Activated naive CD4-positive, alpha-beta T cell treated with Interleukin-2 at 50 U/mL for 16 hours (primary cell): ENCODE measurements at places on chromosomes 2 and 18.
A peak's percentile ranks its signal among the peaks of the same experiment; 100 is the strongest.

GRCh38 chr2:8310557-8311455, 371.1 kb upstream of the ID2 start:
- peak; percentile 61 for DNase-seq

- DNase-seq, result no peak
Measured at GRCh38 chr2:17380003-17380402, 138.2 kb downstream of the RAD51AP2 start.

DNA sequence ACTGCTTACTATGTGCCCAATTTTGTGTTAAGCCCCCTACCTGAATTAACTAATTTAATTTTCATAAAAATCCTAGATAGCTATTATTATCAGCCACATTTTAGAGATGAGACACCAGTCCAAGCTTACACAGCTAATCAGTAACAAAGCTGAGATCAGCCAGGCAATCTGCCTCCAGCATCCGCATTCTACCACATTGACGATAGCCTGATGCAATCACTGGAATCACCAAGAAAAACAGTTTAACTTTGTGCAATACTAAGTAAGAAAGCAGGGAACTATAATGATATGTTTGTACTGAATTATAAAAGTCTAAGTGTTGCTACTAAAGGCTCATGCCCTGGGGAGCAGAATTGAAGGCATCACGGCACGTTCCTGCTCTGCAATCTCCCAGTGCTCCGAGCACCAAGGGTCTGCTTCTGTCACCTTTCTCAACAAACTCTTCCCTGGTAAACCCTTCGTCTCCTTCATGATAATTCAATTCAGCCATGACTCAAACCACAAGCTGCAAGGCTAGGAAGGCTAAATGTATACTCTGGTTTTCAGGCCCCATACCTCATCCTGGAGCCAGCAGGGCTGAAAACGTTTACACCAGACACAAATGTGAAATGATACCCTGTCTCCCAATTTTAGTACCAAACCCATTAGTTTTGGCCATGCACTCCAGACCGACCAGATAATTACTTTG, 19.4 kb downstream of the KANSL3 start:
- no peak for DNase-seq

- DNase-seq, result no peak
Measured at GRCh38 chr2:238445409-238446190, 18.9 kb downstream of the ASB1 start.

GRCh38 chr2:55136138-55136541, 85.9 kb upstream of the RTN4 start:
- DNase-seq, result no peak

GRCh38 chr2:29518010-29518409, 402.8 kb downstream of the CLIP4 start:
- DNase-seq, result no peak

GRCh38 chr2:40740419-40740818, 288.5 kb upstream of the SLC8A1 start:
- DNase-seq, result no peak

- no peak for DNase-seq
Measured at GRCh38 chr18:45687621-45688020, 36.4 kb upstream of the SLC14A1 start.

DNA sequence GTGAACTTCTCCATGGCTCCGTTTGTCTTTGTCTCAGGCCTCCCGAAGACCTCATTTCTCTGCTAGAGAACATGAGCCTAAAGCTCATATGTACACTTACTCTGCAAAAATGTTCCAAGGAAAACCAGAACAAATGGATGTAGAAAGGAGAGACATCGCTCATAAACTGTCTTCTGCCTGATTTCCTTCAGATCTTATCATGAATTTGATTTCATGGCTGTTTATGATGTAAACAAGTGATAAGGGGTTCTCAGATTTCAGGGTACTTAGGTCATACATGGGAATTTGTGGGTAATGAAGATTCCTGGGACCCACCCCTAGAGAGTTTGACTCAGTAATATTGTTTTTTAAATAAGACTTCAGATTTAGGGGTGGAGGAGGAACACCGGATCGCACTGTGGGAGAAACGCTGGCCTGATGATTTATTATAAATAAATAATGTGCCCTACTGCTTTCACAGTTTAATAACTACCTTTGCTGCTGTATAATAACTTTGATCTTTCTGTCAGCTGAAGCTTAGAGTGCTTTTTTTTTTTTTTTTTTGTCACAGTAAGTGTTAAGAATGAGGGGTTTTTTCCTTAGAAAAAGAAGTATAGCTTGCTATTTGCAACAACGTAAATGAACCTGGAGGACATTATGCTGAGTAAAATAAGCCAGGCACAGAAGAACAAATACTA, 14.9 kb downstream of the AOX1 start:
- no peak for DNase-seq

- DNase-seq, result no peak
Measured at GRCh38 chr2:30930716-30931115, 123.5 kb upstream of the CAPN13 start.

GRCh38 chr2:159317392-159318088, 31.0 kb upstream of the WDSUB1 start:
- no peak for DNase-seq

- DNase-seq, result no peak
Measured at GRCh38 chr2:100893392-100894104, 73.6 kb downstream of the NPAS2 start.

DNA sequence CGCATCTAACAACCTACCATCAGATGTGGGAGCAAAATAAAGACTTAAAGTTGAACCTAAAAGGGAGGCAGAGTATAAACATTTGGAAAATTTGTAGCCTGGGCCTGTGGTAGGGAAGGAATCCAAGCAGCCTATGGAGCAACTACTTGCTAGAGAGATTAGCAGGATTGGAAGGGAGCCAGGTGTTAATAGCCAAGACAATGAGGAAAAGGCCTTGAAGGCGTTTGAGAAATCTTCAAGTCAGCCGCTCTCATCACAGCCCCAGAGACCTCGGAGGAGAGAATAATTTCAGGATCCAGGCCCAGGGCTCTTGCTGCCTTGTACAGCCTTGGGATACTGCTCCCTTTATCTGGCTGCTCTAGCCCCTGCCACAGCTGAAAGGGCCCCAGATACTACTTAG, 219.7 kb downstream of the THSD7B start:
- no peak for DNase-seq

GRCh38 chr2:139721411-139721995, 941.3 kb upstream of the NXPH2 start:
- no peak for DNase-seq

GRCh38 chr2:207734636-207735512, 23.4 kb downstream of the CCNYL1 start:
- no peak for DNase-seq

GRCh38 chr2:26018184-26019055, 15.5 kb upstream of the RAB10 start:
- peak; percentile 30 for DNase-seq

DNA sequence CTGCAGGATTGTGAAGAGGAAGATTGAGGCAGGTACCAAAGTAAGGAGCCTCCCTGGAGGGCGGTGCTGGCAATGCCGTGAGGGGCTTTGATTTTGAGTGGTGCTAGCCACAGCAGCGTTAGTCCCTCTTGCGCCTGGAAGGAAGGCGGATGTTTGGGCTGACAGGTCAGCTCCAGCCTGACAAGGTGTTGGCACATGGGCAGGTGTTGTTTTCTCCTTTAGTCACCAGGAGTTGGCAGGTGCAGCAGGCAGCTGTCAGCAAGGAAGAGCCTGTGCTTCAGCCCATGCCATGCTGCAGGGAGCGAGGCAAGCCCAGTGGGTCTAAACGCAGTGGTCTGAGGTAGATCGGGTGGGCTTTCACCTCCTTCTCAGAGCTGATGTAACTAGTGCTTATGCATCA, 8.5 kb downstream of the SEC11C start:
- DNase-seq, result no peak

DNA sequence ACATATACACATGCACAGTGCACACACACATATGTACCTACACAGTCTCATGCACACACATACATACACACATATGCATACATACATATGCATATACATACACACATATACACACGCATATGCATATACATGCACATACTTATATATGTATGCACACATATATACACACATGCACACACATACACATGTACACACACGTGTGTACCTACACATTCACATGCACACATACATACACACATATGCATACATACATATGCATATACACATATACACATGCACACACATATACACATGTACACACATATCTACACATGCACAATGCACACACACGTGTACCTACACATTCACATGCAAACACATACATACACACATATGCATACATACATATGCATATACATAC, 100.3 kb upstream of the TWIST2 start:
- no peak for DNase-seq

DNA sequence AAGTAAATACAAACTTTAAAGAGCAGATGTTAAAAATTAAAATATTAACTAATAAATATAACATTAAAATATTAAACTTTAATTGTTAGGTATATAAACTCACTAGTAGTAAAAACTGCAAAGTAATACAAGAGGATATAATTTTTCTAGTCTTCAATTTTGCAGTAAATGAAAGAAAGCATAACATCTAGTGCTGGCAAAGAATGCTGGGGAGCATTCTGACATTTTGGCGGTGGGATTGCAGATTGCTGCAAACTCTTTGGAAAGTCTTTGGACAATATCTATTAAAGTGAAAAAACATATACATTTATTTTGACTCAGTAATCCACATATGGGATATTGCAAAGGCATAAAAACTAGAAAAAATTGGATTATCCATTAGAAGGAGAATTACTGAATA, 175.0 kb downstream of the GCA start:
- DNase-seq, result no peak

DNA sequence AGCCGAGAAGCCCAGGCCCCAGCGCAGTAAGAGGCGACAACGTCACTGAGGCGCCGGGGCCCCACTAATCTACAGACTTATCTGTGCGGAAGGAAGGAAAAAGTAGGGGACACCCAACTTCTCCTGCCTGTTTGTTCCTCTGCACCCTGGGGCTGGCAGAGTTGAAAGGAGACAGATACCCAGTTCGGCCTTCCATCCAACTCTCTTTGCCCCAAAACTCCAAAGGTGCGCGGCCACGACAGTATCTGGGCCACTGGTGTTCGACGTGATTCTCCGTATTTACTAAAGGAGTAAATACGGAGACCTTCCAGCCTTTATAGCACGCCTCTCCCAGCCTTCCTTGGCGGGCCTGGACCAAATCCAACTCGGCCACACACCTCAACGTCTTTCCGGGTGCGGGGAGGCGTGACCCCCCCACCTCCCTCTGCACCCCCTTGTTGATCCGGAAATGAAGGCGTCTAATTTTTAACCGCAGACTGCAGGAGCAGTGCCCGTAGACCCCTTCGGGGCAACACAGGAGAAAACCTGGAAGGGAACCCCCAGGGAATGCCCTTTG, 1.6 kb downstream of the SMAD7 start:
- peak; percentile 42 for DNase-seq

DNA sequence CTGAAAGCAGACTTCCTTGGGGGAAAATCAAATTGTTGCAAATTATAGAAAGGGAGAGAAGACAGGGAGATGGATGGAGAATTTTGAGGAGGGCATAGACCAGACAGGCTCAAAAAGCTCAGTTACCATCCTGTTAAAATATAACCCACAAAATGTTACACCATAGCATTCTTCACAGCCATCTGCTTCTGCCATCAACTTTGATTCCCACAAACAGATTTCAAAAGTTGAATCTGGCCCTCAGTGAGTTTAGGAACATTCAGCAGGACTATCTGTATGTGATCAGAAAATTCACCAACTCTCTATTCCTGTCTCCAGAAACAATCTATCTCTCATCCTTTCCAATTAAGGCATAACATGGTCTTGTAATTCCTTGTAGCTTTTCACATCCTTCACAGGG, 159.8 kb upstream of the CCDC68 start:
- no peak for DNase-seq

- no peak for DNase-seq
Measured at GRCh38 chr2:236790963-236791362, 221.3 kb downstream of the ACKR3 start.

GRCh38 chr18:74190086-74190485, 41.8 kb downstream of the TIMM21 start:
- no peak for DNase-seq

- no peak for DNase-seq
Measured at GRCh38 chr18:8847900-8848299, 142.5 kb downstream of the MTCL1 start.

- DNase-seq, result no peak
Measured at GRCh38 chr18:10319026-10319425, 135.4 kb upstream of the APCDD1 start.

GRCh38 chr2:191927991-191928390, 81.1 kb upstream of the CAVIN2 start:
- DNase-seq, result no peak

DNA sequence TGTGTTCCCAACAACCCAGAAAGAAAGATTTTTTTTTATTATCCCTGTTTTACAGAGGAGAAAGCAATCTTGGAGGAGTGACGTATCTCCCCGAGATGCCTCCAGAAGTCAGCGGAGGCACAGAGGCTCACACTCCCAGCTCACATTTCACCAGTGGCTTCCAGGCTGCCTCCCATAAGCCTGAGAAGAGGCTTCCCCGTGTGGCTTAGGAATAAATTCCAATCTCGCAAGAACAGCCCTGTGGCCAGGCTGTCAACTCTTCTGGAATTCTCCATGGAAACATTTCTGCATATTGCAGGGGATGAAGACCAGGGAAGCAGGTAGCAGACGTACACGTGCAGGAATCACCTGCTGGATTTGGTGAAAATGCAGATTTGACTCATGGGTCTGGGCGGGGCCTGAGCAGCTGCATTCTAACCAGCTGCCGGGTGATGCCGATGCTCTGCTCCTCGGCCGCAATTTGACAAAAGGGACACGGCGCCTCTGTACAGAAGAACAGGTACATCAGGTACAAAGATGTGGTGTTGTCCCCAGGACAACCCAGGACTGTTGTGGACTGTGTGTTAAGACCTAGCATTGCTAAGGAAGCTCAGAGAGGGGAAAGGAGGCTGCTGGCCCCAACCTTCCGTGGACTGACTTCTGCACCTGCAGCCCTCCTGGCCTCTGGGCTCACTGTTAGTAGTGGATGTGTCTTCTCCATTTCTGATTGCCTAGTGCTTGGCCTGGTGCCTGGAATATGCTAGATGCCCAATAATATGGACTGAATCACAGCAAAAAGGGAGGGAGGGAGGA, 114.2 kb upstream of the ID2 start:
- no peak for DNase-seq

DNA sequence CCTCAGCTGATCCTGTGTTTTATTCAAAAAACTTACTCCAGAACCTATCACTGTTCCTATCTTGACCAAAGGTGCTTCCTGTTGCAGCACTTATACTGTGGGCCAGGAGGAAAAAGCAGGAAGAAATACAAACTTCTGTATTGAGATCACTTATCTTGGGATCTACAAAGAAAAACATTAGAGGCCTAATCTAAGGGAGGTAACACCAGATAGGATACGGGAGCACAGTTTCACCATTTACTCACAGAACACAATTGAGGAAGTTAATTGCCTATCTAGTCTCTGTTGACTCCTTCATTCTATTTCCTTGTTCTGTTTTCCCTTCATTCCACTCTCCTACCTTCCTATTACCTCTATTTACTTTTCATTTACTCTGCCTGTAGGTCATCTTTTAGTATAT, 287.2 kb upstream of the LINC00305 start:
- DNase-seq, result no peak
